ENCODE measurements at places on chromosomes 3 and 15.

GRCh38 chr3:160886421-160886820, 130.4 kb downstream of the PPM1L start:
- DNase-seq: no peak

- no peak for DNase-seq
Observed at GRCh38 chr15:54131410-54131809, 153.2 kb downstream of the UNC13C start.

DNA sequence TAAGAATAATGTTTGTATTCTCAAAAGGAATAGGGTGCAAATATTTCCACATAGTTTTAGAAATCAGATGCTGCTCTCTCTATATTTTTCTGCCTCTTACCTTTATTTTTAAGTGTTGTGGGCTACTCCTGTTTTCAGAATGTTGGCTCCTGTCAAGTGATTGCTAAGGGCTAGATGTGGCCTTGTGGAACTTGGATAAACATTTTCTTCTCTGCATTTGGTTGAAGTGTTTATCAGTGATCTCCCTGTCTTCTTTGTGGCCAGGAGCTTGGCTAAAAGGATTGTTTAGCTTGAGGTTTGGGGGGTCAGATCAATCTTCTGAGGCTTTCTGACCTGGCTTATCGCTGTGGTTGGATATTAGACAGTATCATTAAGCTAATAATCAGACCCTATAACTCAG, 112.6 kb downstream of the TCF12 start:
- DNase-seq: no peak

- DNase-seq: peak; percentile 89
Observed at GRCh38 chr3:9422712-9423424, 25.5 kb downstream of the SETD5 start.

- peak; percentile 48 for DNase-seq
Observed at GRCh38 chr3:45437383-45437782, 49.0 kb downstream of the LARS2 start.

- DNase-seq: no peak
Observed at GRCh38 chr15:58038426-58039078, 27.0 kb downstream of the ALDH1A2 start.
